ENCODE measurements at places on chromosomes 1 and 21.

GRCh38 chr1:22702296-22703085, 8.1 kb upstream of the EPHB2 start:
- DNase-seq = no peak

- DNase-seq = no peak
These were observed 324.4 kb downstream of the ADGRL2 start for GRCh38 chr1:82125119-82125518.

GRCh38 chr1:12608311-12608957, 9.6 kb downstream of the DHRS3 start:
- DNase-seq = no peak

DNA sequence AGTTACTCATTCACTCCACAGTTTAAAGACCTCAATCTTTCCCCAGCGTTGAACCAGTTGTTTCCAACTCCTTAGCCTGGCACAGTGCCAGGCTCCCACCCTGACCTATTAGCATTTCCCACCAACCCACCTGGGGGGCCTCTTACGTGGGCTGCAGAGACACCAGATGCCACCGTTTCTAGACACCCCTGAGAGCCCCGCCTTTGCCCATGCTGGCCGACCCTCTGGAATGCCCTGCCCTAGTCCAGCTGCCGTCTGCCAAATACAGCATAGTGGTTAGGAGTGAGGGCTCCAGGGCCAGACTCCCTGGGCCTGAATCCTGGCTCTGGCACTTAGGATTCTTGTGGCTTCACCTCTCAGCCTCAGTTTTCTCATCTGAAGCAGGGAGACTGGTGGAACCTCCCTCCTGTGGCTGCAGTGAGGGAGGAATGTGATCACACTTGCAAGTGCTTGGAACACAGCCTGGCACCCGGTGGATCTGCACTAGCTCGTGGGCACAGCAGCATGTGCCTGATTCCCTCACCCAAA, 65.2 kb downstream of the TMCO4 start:
- DNase-seq = no peak

DNA sequence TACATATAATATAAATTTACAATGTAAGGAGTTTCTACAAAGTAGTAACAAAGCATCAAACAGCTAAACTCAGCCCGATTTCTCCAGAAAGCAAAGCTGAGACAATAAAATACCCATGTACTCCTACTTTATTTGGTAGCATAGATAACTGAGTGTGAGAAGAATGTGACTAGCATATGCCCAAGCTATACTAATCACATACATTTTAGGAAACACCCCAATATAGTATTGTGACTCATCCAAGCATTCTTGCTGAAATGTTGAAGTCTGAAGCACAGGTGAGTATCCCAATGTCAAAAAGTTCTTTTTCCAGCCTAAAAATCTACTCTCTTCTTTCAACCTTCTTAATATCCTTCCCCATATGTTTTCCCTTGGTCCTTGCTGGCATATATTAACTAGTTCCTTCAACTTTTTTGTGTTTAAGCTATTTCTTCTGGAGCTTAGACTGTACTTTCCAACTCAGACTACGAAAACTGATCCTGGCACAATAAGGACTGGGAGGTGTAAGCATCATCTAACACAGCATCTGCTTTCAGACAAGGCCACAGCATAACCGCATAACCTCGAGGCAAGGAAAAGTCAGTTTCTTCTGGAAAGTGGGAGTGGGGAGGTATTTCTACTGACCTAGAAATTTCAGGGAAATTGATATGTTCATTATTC, 163.0 kb upstream of the RNPC3 start:
- no peak for DNase-seq

DNA sequence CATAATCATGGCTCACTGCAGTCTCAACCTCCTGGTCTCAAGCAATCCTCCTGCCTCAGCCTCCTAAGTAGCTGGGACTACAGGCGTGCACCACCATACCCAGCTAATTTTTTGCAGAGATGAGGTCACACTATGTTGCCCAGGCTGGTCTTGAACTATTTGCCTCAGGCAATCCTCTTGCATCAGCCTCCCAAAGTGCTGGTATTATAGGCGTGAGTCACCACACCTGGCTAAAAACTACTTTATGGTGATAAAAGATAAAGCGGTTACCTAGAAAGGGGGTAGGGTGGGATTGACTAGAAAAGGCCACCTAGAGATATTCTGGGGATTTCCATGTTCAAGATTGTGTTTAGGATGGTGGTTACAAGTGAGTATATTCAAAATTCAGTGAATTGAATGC, 5.0 kb downstream of the TSTD1 start:
- DNase-seq = no peak

DNA sequence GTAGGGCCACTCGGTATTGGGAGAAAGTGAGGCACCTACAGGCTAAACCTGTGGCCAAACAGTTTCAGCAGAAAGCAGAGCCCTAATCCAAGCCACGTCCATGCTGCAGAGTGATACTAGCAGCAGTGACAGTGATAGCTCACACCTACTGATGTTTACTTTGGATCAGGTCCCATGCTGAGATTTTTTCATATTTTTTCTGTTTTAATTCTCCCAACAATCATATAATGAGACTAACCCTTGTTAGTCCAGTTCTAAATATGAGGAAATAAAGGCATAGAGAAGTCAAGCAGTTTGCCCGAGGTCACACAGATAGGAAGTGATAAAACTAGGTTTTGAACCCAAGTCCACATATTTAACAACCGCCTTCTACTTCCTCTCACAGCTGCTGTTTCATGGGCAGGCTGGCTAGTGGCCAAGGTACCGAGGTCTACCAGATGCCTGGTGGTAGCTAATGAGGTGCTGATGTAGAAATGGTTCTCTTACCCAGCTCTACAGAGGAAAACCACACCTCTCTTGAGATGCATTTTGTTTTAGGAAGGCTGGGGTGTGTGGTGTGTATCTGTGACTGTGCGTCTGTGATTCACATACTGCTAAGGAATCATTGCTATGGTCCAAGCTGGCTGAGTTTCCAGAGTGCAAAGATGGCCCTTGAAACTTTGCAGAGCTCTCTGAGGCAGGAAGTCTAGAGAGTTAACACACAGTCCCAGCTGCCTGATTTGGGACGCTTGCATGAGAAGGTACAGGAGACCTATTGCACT, 80.3 kb upstream of the ARTN start:
- peak; percentile 38 for DNase-seq

DNA sequence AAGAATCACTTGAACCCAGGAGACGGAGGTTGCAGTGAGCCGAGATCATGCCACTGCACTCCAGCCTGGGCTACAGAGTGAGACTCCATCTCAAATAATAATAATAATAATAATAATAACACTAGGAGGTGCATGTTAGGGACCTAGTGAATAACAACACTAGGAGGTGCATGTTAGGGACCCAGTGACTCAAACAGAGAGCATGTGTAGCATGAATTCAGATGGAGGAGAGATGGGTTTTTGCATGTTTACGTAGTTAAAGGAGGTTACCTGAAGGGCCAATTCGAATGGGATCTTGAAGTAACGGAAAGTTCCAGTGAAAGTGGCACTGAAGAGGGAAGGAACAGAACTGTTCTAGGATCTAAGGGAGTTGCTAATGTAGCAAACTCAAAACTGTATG, 7.1 kb upstream of the KCNK1 start:
- no peak for DNase-seq
